ENCODE measurements at places on chromosomes 3 and 15.

GRCh38 chr3:55526332-55527030 lies 39.4 kb upstream of the WNT5A start:
- no peak for DNase-seq

GRCh38 chr3:183584246-183584913 lies 28.9 kb upstream of the KLHL6 start:
- DNase-seq: no peak

DNA sequence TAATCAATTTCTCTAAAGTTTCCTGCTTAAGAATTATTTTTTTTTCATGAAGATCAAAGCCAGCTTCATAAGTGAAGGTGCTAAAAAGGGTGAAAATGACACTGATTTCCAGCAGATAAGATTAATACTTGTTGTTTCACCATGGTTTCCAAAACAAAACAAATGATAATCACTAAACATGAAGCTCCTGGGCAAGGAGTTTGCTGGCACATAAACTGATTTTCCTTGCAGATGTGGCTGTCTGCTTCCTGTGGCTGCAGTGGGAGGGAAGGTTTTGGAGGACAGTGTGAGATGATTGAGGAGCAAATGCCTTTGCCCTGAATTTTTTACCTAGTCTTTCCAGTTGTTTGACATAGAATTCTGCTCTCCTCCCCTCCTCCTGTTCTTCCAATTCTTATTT lies 228.8 kb downstream of the DIPK2A start:
- no peak for DNase-seq

DNA sequence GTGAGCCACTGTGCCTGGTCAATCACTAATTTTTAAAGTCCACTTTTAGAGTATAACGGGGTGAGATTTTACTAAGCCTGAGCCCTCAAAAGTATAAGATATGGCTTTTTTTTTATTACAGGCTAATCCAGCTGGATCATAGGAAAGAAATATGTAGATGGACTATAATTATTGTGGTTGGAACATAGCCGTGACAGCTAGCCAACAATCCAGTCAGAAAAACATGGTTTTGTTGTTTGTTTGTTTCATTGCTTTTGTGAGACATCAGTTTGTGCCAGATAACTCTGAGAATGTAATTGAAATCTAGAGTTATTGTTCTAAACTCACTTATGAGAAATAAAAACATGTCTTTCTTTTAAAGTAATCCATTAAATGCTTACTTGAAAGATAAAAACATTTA lies 37.3 kb upstream of the ATOSA start:
- DNase-seq: no peak

DNA sequence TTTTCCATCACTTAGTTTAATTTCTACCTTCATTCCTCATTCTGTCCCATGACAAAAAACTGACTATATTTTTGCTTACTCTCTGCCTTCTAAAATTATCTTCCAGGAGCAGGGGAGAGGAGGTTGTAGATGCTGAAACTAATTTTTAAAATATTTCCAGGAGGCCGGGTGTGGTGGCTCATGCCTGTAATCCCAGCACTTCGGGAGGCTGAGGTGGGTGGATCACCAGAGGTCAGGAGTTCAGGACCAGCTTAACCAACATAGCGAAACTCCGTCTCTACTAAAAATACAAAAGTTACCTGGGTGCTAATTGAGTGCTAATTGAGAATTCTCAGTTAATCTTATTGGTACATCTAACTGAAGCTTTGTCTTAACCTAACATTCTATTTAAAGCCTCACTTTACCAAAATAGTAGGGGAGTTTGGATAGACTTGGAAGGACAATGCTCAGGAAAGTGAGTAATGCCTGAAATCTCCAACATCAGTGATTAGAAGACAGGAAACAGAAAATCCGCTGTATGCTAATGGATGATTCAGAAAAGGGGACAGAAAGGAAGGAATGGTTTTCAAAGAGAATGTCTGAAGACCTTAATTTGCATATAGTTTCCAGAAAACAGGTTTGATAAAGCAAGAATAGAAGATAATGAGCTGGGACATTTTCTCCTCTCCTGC lies 336.1 kb downstream of the GBE1 start:
- DNase-seq: no peak

GRCh38 chr3:152243721-152244516 lies 24.8 kb upstream of the MBNL1 start:
- peak; percentile 93 for DNase-seq

DNA sequence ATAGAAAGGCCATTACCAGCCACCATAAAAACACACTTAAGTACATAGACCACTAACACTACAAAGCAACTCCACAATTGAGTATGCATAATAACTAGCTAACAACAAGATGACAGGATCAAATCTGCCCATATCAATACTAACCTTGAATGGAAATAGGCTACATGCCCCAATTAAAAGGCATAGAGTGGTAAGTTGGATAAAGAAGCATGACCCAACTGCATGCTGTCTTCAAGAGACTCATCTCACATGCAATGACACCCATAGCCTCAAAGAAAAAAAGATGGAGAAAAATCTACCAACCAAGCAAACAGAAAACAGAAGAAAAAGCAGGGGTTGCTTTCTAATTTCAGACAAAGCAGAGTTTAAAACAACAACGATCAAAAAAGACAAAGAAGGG lies 218.7 kb downstream of the ISL2 start:
- DNase-seq: no peak

- DNase-seq: peak; percentile 76
Observed at GRCh38 chr3:194985031-194985578, 285.9 kb downstream of the XXYLT1 start.

GRCh38 chr15:92645051-92645631 lies 10.4 kb downstream of the FAM174B start:
- no peak for DNase-seq

DNA sequence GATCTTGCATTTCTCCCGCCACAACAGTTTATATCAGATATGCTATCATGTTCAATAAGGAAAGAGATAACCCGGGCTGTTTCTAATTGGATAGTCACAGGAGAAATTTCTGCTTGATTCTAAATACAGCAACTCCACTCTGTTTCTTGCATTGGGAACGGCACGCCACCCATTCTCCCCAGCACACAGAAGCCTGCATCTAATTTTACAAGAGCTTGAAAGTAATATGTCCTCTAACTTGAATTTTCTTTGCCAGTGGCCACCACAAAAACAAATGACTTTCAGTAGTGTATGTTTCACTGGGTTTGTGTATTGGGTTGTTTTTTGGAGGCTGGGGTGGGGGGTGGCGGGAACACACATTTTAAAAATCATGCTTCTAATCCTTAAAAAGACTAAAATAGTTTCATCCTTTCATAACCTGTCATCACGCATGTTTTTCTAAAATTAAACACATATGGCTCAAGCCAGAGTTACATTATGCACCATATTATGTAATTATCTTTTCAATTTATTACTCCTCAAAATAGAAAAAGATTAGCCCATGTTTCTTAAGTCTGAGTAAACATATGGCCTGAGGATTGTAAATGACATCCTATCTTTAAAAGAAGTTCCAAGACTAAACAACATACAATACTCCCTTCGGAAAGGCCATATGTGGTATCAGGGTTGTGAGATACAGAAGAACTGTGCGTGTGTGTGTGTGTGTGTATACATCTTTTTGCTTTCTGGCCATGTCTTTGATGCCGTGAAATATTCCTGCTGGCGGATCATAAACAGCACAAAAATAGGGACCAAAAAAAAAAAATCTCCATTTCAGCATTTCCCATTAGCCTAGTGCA lies 176.3 kb downstream of the FOXP1 start:
- peak; percentile 12 for DNase-seq

DNA sequence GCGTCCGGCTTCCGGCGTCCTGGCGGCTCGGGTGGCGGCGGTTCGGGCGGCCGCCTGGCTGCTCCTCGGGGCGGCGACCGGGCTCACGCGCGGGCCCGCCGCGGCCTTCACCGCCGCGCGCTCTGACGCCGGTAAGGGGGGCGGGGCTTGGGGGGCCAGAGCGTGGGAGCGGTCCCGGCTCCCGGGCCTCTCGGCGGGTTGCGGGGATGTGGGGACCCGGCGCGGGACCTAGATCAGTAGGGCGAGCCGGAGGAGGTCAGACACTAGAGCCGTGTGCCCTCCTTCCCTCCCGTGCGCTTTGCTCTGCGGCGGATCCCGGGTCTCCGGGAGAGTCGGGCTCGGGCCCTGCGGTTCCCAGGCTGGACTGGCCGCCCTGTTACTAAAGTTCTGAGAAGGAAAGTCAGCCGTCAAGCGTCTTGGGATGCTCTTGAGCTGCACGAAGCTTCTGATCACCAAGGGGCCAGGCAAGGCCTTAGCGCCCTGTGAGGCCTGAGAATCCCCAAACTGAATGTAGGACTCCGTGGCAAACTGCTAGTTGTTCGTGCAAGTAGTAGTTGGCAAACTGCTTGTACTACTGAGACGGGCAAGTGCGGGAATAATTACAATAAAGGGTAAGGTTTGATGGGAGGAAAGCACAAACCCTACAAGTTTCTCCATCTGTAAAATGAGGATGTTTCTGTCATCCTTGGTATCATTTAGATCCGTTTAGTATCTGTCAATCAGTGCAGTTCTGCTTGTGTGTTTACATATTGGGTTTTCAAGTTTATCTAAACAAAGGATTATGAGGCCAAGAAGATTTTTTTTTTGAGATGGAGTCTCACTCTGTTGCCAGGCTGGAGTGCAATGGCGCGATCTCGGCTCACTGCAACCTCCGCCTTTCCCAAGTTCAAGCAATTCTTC lies 587 bp downstream of the PIGX start:
- DNase-seq: no peak

GRCh38 chr3:29555590-29555989 lies 274.7 kb downstream of the RBMS3 start:
- DNase-seq: no peak

DNA sequence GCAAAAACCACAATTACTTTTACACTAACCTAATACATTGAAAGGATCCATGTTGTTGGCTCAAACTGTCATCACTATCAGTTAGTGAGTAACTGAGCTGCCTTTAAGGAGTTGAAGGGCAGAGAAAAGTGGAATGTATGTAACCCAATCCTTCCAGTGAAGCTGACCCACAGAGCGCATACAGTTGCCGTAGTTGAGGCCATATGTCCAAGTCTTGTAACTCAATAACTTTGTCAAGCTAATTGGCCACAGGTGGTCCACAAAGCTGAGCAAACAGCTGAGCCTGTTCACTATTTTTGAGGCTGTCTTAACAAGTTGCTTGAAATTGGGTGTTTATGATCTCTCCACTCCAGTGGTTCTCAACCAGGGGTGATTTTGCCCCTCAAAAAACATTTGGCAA lies 169.0 kb upstream of the SLC24A5 start:
- no peak for DNase-seq

GRCh38 chr3:138407236-138407907 lies 27.0 kb upstream of the ESYT3 start:
- no peak for DNase-seq
